ENCODE measurements at places on chromosomes 5 and 9. TPM values are rescaled to one million over a fixed set of nuclear protein-coding genes. Genes with fewer than 3 reads are reported as not detected.

ALDOB gene
- total RNA-seq: 2.0 TPM

AQP7 gene
- 2.1 TPM for total RNA-seq

OLFML2A gene
- total RNA-seq: 16.7 TPM

DNAH5 gene
- total RNA-seq: 0.15 TPM

ACSL6 gene
- total RNA-seq: not detected

OR1J4 gene
- not detected for total RNA-seq

CDHR2 gene
- 0.23 TPM for total RNA-seq

RFX3 gene
- 23.5 TPM for total RNA-seq

LCN15 gene
- total RNA-seq: 0.21 TPM

EPB41L4A gene
- total RNA-seq: 11.7 TPM

FSTL4 gene
- 5.9 TPM for total RNA-seq

GDA gene
- total RNA-seq: 2.1 TPM

IL7R gene
- 5.6 TPM for total RNA-seq

TMEM252 gene
- total RNA-seq: not detected

TAS2R1 gene
- total RNA-seq: not detected

ACER2 gene
- 16.8 TPM for total RNA-seq

SYNPO gene
- 7.0 TPM for total RNA-seq

DNA sequence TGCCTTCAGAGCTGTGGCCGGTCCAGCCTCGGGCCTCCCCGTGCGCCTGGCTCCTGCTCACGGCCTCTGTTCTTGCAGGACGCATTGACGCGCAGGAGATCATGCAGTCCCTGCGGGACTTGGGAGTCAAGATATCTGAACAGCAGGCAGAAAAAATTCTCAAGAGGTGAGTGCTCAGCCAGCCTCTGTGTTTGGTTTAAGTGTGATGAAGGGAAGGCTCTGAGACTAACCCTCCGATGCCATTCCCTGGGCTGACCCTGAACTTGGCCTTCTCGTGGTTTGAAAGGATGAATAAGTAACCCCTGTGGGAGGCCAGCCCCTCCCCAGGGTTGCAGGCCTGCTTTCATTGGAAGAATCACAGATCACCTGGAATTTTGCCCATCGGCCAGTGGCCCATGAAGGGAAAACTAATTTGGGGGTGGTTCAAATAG lies 26.3 kb downstream of the PTGES2 start:
- no peak overlapping the region for H3K27ac ChIP-seq
- peaks cover 58% of the 10 kb centered on the region for H3K4me1 ChIP-seq
- H3K4me3 ChIP-seq: no peak overlapping the region
- peaks cover 45% of the 10 kb centered on the region for H3K36me3 ChIP-seq
- H3K27me3 ChIP-seq: no peaks in the 10 kb centered on the region

GRCh38 chr5:150561192-150561512 lies 53.2 kb downstream of the NDST1 start:
- peaks cover 13% of the 10 kb centered on the region for H3K4me1 ChIP-seq
- H3K4me3 ChIP-seq: no peak overlapping the region
- no peaks in the 10 kb centered on the region for H3K27me3 ChIP-seq
- DNase-seq: no peak
- H3K27ac ChIP-seq: no peak overlapping the region

GRCh38 chr9:22203371-22204138 lies 194.4 kb upstream of the CDKN2B start:
- H3K27ac ChIP-seq: no peak overlapping the region
- H3K27me3 ChIP-seq: no peaks in the 10 kb centered on the region
- no peaks in the 10 kb centered on the region for H3K36me3 ChIP-seq
- H3K4me1 ChIP-seq: peaks cover 11% of the 10 kb centered on the region
- DNase-seq: no peak

- H3K27ac ChIP-seq: no peak overlapping the region
- no peaks in the 10 kb centered on the region for H3K4me1 ChIP-seq
- DNase-seq: peak; percentile 48
- no peaks in the 10 kb centered on the region for H3K27me3 ChIP-seq
Measured at GRCh38 chr5:132050136-132050535, 10.3 kb upstream of the IL3 start.

DNA sequence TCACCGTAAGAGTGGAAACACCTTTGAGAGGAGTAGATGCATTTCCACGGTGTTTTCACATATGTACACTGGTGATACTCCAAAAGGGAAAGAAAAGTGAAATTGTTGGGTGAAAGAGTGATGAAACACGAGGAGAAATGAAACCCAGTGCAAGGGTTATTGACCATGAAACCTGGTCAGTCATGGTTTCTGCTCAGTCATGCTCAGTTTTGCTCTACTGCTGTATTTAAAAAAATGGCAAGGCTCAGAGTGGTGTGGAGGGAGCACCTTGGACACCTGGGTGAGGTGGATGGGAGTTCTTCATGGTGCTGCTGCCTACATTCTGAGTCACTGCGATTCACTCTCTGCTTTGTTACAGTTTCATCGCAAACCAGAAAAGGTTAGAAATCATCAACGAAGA lies 32.3 kb downstream of the NTRK2 start:
- H3K4me3 ChIP-seq: no peak overlapping the region
- no peaks in the 10 kb centered on the region for H3K4me1 ChIP-seq
- H3K36me3 ChIP-seq: no peaks in the 10 kb centered on the region
- no peak for DNase-seq
- H3K27me3 ChIP-seq: no peaks in the 10 kb centered on the region
- no peak overlapping the region for H3K27ac ChIP-seq

DNA sequence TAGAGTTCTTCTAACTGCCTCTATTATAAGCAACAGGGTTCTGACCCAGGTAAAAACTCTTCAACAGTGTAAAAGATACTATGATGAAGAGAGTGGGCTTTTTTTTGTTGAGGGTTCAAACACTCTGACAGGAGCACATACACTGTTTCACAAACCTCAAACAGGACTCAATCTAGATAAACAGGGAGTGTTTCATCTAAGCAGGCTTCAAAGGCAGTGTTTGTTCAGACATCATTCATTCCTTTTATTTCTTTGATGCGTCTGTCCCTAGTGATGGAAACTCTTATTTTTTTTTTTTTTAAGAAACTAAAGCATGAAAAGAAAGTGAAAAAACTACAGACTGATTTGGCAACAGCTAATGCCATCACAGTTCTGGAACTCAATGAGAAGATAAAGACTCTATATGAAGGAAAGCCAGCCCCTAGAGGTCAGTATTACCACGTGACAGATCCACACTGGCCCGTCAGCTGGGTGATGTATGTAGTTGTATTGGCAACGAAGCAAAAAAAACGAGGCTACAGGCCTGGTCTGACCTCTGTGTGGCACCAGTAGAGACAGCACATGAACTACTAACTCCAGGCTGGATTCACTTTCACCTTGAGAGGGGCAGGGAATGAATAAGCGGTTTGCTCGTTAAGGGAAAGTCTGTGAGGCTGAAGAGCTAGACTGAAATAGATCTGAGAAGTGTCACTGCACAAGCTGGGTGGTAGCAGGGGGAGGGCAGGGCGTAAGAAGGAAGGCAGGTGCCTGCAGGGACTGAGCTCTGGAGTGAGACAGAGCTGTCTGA lies 172.2 kb downstream of the CCDC192 start:
- H3K27ac ChIP-seq: no peak overlapping the region
- H3K4me3 ChIP-seq: no peak overlapping the region
- no peak for DNase-seq
- H3K27me3 ChIP-seq: no peaks in the 10 kb centered on the region
- peaks cover 29% of the 10 kb centered on the region for H3K4me1 ChIP-seq
- H3K36me3 ChIP-seq: no peaks in the 10 kb centered on the region

- no peak overlapping the region for H3K4me3 ChIP-seq
- H3K4me1 ChIP-seq: peaks cover 9% of the 10 kb centered on the region
- H3K27ac ChIP-seq: no peak overlapping the region
Measured at GRCh38 chr5:78823196-78823595, 161.9 kb downstream of the ARSB start.

GRCh38 chr9:34519321-34520020 lies 3.3 kb downstream of the ENHO start:
- no peak overlapping the region for H3K4me3 ChIP-seq
- H3K27ac ChIP-seq: no peak overlapping the region
- no peak for DNase-seq
- H3K27me3 ChIP-seq: no peaks in the 10 kb centered on the region

GRCh38 chr5:172097356-172097755 lies 90.7 kb downstream of the STK10 start:
- no peaks in the 10 kb centered on the region for H3K27me3 ChIP-seq
- H3K4me1 ChIP-seq: peaks cover 4% of the 10 kb centered on the region
- H3K27ac ChIP-seq: no peak overlapping the region

GRCh38 chr9:18775930-18776329 lies 257.1 kb downstream of the SAXO1 start:
- no peak overlapping the region for H3K4me3 ChIP-seq
- DNase-seq: no peak
- H3K27ac ChIP-seq: no peak overlapping the region
- no peaks in the 10 kb centered on the region for H3K4me1 ChIP-seq
- no peaks in the 10 kb centered on the region for H3K36me3 ChIP-seq

DNA sequence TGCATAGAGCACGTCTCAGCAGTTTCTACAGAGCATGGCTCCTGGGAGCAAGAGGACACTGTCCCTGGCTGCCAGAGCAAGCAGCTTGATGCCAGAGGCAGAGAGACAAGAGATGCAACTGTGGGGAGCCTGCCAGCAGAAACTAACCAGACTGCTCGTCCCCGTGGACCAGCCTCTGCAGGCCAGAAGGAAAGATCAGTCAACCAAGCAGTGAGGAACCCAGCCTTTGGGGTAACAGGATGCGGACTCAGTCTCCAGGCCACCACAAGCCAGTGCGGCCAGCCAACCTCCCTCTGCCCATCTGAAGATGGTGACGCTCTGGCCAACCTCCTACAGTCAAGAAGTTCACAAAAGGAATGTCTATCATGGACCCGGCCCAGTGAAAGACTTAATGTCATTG lies 3.7 kb downstream of the SURF4 start:
- H3K4me1 ChIP-seq: peaks cover 88% of the 10 kb centered on the region
- no peak overlapping the region for H3K27ac ChIP-seq
- no peak overlapping the region for H3K4me3 ChIP-seq
- no peaks in the 10 kb centered on the region for H3K27me3 ChIP-seq

- no peak for DNase-seq
- H3K36me3 ChIP-seq: no peaks in the 10 kb centered on the region
- H3K27me3 ChIP-seq: no peaks in the 10 kb centered on the region
Measured at GRCh38 chr5:119332978-119333401, 22.8 kb upstream of the TNFAIP8 start.

DNA sequence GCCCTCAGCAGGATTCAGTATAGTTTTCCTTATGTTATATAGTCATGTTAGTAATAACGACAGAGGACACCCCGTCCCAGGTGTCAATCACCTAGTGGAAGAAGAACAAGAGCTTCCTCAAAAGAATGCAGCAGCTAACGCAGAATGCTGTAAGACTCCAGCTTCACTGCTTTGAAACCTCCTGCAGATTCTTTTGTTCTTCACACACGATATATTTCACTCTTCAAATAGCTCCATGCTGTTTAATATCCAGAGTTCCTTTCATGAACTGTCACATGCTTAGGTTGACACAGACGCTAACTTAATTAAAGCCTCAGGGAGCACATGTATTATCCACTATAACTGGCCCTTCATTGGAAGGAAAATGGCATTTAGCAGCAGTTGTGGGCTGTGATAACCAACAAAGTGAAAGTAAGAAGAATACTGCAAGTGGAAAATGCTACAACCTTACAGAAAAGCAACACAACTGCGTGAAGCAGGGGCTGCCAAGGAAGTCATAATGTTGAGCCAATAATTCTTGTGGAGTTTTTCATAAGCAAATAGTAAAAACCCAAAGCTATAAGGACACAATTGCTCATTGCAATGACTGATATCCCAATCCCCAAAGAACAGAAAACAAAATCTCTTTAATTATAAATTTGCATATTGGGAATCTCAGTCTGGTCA lies 387.5 kb downstream of the PLK2 start:
- no peaks in the 10 kb centered on the region for H3K4me1 ChIP-seq
- no peak overlapping the region for H3K27ac ChIP-seq
- H3K36me3 ChIP-seq: no peaks in the 10 kb centered on the region

DNA sequence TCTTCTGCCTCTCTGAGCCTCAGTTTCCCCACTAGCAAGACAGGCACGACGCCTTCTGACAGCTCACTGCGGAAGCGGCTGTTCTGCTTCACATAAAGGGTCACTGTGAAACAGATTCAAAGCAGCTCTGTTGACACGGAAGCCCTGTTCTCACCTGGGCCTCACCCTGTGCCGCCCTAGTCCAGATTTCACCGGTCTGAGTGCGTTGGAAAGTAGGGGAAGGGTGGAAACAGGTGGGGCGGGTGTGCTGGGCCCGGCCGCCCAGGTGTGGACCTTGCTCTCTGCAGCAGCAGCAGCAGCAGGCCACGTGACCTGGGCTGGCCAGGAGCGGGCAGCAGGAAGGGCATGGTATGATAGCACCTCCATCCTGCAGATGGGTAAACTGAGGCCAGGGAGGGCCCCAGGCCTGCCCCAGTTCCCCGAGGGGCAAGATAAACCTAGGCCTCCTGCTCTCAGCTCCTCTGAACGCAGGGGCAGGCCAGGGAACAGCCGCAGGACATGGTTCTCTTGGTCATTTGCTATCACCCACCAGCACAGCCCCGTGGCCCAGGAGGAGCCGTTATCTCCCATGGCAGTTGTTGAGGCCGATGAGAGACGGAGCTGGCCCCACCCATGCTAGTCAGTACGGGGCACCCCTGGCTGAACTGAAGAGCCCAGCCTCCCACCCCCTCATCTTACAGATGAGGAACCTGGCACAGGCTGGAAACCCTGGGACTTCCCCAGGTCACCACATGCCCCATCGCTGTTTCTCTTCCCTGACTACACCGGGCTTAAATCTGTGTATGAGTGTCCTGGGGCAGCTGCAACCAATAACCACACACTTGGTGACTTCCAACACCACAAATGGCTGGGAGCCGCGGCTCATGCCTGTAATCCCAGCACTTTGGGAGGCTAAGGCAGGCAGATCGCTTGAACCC lies 12.1 kb downstream of the PTGES2 start:
- no peak overlapping the region for H3K4me3 ChIP-seq
- H3K4me1 ChIP-seq: peaks cover 9% of the 10 kb centered on the region
- no peaks in the 10 kb centered on the region for H3K27me3 ChIP-seq
- no peak overlapping the region for H3K27ac ChIP-seq
- DNase-seq: no peak

- H3K36me3 ChIP-seq: peaks cover 7% of the 10 kb centered on the region
- H3K4me1 ChIP-seq: no peaks in the 10 kb centered on the region
- H3K4me3 ChIP-seq: no peak overlapping the region
- H3K27me3 ChIP-seq: no peaks in the 10 kb centered on the region
- H3K27ac ChIP-seq: no peak overlapping the region
- DNase-seq: no peak
Measured at GRCh38 chr5:109788596-109788995, 98.9 kb downstream of the MAN2A1 start.

- H3K4me1 ChIP-seq: no peaks in the 10 kb centered on the region
- H3K27me3 ChIP-seq: no peaks in the 10 kb centered on the region
- H3K4me3 ChIP-seq: no peak overlapping the region
- no peak for DNase-seq
Measured at GRCh38 chr5:92337772-92338234, 954.7 kb upstream of the ARRDC3 start.

- no peaks in the 10 kb centered on the region for H3K36me3 ChIP-seq
- no peak for DNase-seq
- peak overlapping the region; percentile 46 for H3K4me3 ChIP-seq
- peak overlapping the region; percentile 89 for H3K27ac ChIP-seq
- H3K27me3 ChIP-seq: no peaks in the 10 kb centered on the region
Measured at GRCh38 chr5:81850501-81851357, 99.8 kb upstream of the SSBP2 start.

GRCh38 chr9:126702151-126703001 lies 88.6 kb downstream of the LMX1B start:
- no peaks in the 10 kb centered on the region for H3K36me3 ChIP-seq
- no peak overlapping the region for H3K27ac ChIP-seq
- H3K27me3 ChIP-seq: peaks cover 65% of the 10 kb centered on the region
- no peak overlapping the region for H3K4me3 ChIP-seq
- peak; percentile 75 for DNase-seq

- H3K4me3 ChIP-seq: no peak overlapping the region
- H3K27ac ChIP-seq: no peak overlapping the region
- H3K4me1 ChIP-seq: peaks cover 12% of the 10 kb centered on the region
- no peaks in the 10 kb centered on the region for H3K36me3 ChIP-seq
- DNase-seq: no peak
- no peaks in the 10 kb centered on the region for H3K27me3 ChIP-seq
Measured at GRCh38 chr9:90942555-90942954, 140.9 kb downstream of the SYK start.

Measured in suprapubic skin (tissue), 4 donors.